Activated T-cell treated with anti-CD3 and anti-CD28 coated beads, Interleukin-2, amount 50 U/mL, for 4 hours (primary cell): ENCODE measurements at places on chromosomes 13 and 19.

DNA sequence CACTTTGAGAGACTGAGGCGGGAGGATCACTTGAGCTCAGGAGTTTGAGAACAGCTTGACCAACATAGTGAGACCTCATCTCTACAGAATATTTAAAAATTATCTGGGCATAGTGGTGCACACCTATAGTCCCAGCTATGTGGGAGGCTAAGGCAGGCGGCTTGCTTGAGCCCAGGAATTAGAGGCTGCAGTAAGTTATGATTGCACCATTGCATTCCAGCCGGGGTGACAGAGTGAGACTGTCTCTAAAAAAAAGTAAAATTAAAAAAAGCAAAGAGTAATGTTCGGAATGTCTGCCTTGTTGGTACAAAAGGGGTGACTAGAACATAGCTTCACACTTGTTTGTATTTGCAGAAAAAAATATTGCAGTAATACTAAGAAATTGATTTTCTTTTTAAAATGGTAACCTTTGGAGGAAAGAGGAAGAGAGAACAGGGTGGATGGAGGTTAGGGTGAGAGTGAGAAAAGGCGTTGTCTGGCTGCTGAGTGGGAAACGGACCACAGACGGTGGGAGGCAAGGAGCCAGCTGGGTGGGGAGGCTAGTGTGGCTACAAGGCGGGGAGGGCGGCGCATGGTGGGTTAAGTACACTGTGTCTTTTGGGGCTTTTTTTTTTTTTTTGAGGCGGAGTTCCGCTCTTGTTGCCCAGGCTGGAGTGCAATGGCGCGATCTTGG lies 10.2 kb downstream of the PPP1R14A start:
- DNase-seq, result no peak

DNA sequence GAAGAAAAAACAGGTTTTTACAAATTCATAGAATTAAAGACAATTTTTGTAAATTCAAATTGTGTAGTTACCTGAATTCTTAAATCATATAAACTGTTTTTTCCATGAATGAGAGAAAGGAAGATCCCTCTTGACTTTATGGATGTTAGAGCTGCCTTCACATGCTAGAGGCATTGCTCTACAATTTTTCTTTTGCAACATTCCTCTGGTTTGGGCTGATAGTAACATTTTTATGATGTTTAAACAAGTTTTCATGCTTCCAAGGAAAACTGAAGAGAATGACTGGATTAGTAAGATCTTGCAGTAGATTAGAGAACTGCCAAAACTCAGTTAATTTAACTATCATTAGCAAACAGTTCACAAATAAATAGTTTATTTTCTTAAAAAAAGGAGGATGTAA lies 250.6 kb downstream of the GPC6 start:
- no peak for DNase-seq

DNA sequence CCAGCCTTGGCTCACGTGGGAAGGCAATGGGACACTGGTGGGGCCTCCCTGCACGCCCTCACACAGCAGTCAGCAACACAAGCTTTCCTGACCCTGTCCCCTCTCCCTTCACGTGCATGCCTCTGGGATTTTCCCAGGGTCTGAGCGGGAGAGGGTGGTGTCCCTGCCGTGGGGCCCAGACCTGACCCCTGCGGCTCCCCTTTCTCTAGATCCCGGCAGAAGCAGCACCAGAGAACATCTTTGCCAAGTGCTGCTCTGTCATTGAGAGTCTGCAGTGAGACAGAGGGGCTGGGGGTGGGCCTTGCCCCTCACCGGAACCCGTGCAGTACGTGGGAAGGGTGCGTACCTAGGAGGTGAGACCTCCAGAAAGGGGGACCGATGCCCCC lies 12.6 kb downstream of the KHSRP start:
- no peak for DNase-seq

- DNase-seq, result no peak
These were observed 656 bp downstream of the ZNF155 start for GRCh38 chr19:43984687-43985000.

DNA sequence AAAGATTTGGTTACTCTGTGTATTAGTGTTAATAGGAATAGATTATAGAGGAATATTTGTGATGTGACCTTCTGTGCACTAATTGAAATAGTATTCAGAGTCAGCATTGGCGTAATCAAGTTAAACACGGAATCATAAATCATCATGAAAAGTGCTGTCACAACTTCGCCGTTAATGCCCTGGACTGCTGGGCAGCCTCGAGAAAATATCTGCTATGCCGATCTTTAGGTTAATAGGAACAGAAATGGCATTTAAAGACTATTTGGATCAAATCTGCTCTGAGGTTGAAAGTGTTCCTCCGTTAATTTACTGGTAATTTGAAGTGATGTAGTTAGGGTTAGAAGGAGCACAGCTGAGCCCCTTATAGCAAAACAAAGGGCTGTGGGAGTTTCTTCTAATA lies 219.0 kb downstream of the MZT1 start:
- DNase-seq, result no peak
